NCI-H526 treated with DMSO at 0.1 percent for 48 hours (cell line): ENCODE measurements at places on chromosomes 4 and X.

GRCh38 chrX:24301060-24301459 lies 12.8 kb downstream of the SUPT20HL2 start:
- no peak for DNase-seq

GRCh38 chr4:181944527-181944926 lies 298.7 kb upstream of the TENM3 start:
- DNase-seq = no peak

DNA sequence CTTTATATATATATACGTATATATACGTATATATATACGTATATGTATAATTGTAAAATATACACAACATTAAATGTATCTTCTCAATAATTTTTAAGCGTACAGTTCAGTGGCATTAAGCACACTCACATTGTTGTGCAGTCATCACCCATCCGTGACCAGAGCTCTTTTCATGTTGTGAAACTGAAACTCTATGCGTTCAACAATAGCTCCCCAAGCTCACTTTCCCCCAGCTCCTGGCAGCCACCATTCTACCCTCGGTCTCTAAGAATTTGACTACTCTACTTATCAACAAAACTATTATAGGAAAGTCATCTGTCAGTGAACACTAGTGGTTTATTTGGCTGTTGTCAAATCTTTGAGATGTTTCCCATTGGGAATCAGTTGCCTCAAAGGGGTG lies 621.8 kb upstream of the GALNT7 start:
- no peak for DNase-seq

GRCh38 chr4:137070614-137071013 lies 461.7 kb downstream of the PCDH18 start:
- DNase-seq = no peak

DNA sequence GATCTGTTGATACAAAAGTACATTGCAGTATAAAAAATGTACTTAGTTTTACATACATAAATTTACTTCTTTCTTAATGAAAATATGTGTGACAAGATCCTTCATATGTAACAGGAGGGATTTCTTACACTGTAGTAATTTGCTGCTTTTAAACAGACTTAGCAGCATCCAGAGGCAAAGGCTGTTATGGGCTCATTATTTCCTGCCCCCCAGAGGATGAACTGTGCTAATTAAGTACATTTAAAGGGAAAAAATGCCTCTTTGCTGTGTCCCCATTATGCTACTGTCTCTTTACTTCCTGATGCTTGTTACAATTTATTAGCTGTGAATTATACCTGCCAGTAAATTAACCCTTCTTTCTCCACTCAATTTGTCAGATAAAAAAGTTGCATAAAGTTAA lies 47.1 kb downstream of the NDST3 start:
- no peak for DNase-seq

DNA sequence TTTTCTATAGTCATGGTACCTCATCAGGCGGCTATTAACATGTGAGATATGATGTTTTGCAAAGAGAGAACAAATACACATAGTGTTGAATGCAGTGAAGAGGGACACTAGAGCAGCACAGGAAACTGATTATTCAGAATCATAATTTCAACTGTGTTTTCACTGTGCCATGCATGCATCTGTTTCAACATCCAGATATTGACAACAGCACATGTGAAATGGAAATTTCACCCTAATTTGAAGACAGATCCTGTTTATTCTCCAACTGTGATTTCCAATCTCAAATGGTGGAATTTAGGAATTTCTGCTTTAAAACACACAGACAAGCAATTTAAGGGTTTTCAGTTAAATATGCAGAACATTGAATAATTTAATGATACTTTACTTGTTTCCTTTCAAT lies 288.6 kb downstream of the KCTD8 start:
- no peak for DNase-seq

GRCh38 chrX:133005042-133005441 lies 46.6 kb upstream of the HS6ST2 start:
- peak; percentile 0 for DNase-seq

GRCh38 chr4:123020285-123020684 lies 97.9 kb upstream of the NUDT6 start:
- DNase-seq = no peak

DNA sequence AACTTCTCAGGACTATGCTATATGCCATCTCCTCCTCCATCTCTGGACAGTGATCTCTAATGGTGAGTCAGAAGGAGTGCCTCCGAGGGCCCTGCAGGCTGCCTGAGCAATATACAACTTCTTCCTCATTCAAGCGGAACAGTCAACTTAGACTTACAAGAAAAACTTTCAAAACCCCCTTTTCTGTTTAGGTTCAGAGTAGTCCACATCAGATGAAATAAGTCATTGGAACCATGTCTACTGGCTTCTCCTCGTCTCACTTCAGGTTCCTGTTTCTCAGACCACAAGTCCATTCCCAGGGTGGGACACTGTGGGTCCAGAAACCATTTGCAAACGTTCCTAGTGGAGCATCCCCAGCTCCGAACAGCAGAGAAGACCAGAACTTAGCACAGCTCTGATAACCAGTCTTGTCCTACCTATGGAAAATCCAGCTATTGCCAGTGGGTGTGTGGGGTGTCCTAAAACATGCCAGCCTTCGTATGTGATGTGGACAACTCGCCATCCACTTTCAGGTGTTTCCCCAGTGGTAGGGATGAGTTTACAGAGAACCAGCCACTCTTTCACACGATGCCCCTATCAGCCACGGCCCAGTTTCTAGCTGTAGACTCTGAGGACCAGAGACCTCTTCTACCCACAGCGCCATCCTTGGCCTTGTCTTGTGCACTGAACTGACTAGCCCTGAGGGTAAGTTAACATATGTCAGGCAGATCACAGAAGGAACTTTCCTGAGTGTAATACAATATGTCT lies 32.7 kb upstream of the NKRF start:
- no peak for DNase-seq
